ENCODE measurements at places on chromosomes 1 and 21.

GRCh38 chr1:11132563-11133293 is 33.1 kb upstream of the EXOSC10 start:
- DNase-seq: no peak

DNA sequence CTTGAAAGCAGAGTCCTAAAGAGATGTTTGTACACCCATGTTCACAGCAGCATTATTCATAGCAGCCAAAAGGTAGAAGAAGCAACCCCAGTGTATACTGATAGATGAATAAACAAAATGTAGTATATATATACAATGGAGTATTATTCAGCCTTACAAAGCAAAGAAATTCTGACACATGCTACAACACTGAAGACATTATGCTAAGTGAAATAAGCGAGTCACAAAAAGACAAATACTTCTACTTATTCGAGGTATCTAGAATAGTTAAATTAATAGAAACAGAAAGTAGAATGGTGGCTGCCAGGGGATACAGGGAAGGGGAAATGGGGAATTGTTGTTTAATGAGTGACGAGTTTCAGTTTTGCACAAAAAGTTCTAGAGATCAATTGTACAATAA is 23.5 kb downstream of the COP1 start:
- no peak for DNase-seq

- DNase-seq: no peak
Observed at GRCh38 chr21:46027851-46028493, 46.4 kb downstream of the COL6A1 start.

DNA sequence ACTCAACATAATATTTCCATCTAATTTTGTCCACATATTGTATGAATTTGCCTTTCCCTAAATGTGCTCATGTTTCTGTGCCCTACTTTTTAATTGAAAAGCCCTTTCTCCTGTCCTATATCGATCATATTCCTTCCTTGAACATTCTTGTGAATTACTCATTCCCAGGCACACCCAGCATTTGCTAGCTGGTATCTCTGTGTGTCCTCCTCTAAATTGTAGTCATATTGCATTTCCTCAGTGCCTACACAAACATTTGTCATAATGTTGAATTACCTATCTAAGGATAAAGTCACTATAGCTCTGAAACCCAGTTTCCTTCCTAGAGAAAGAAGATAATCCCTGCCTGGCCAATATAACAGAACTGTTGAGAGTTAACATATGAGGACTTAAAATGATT is 39.6 kb upstream of the TBX15 start:
- no peak for DNase-seq

DNA sequence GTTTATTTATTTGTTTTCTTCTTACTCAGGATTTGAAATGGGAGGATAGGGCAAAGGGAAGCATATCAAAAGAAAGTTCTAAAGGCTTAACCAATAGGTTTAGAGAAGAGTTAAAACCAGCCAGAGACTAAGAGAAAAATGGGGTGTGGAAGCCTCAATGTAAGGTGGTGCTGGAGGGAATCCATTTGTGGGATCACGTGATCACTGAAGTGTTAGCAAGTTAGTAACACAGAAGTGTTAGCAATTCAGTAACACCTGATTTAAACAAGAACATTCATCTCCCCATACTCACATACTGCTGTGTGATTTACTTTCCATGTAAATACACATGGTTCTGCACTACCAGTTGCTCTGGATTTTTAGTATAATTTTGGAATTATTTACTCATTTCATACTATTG is 451.2 kb downstream of the DISC1 start:
- no peak for DNase-seq

DNA sequence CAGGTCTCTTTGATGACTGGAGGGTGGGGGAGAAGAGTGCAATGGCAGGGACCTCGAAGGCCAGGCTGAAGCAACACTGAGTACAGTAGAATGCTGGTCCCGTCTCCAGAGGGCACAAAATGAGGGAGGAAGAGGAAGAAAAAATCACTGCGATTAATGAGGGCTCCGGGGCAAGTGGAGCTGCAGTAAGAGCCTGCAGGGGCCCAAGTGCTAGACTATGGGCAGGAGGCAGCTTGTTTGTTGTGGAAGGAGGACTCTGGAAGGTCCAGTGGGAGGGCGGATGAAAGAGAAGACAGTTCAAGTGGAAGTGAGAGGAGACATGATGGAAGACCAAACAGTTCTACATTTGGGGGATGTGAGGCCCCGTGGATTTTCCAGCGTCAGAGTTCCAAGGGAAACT is 17.4 kb downstream of the TMCC2 start:
- no peak for DNase-seq

DNA sequence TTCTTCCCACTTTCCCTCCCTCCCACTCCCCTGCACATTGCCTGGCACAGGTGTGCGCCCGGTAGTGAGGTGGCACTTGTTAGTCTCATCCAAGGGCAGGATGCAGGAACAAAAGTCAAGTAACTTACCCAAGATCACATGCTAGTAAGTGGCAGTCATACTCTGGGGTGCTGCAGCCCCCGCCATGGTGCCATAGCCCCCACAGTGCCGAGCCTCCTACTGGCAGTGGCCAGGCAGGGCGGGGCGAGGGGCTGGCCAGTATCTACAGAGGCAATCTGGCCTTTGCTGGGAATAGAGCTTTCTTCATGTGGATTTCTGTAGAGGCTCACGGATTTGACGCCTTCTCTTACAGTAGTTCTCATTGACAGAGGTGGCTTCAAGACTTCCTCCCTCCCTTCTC is 26.9 kb downstream of the H6PD start:
- no peak for DNase-seq

DNA sequence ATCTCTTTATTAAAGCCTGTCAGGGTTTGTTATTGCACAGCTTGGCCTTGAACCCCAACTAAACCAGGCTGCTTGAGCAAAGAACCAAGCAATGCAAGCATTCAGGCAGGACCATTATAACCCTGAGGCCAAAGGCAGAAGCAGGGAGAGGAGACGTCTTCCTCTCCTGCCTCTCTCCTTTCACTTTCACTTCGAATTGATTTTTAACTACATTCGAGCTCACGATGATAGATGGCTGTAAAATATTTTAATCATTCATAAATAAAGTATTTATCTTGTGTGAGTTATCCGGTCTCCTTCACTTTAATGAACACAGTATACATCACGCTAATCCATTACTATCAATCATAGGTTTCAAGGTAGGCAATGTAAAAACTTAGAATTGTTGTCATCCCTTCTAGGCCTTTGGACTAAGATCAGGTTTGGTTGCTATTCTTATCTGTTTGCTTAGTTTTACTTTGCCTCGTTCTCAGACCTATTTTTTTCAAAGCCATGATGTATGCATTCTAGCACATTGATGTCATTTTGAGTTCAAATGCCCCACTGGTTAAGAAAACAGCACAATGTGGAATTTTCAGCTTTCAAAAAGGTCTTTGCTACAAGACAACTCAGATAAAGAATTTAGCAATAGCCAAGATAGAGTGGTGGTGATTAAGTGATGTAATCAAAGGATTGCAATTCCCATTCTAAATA is 480.2 kb upstream of the RUNX1 start:
- no peak for DNase-seq

DNA sequence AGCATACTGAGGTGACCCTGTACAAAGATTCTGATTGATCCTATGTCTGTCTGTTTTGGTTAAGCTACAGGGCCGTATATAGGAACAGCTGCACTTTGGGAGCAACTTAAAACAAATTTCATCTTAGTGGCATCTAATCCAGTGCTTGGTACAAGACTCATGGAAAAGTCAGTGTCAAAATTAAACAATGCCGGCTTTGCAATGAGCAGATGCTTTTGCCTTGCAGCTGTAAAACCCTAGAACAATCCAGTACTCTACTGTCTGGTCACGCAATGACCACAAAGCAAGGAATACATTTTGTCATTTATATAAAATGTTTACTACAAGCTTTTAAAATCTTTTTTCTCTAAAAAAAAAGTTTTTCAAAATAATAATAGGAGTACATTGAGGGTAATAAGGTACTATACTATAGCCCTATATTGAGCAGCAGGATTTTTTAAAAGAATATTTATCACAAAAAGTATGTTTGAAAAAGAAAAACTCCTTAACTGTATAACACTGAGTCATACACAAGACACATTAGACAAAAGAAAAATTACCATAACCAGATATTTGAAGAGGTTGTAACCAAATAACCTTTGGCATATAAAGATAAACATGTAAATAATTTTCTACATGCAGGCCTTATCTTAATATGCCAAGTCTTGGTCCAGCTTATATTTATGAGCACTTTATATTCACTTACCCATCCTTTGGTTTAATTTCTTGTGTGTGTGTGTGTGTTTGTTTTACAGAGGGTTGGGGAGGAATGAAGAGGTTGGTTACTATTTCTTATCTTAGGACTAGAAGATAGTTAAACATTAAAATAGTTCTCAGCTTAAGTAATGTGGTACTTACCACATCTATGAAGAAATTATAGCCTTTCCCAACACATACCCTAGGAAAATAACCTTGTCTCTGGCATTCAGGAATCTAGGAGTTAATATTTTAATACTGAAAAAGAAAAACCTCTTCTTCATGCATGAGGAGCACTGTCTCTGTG is 262.3 kb downstream of the FAF1 start:
- DNase-seq: no peak

DNA sequence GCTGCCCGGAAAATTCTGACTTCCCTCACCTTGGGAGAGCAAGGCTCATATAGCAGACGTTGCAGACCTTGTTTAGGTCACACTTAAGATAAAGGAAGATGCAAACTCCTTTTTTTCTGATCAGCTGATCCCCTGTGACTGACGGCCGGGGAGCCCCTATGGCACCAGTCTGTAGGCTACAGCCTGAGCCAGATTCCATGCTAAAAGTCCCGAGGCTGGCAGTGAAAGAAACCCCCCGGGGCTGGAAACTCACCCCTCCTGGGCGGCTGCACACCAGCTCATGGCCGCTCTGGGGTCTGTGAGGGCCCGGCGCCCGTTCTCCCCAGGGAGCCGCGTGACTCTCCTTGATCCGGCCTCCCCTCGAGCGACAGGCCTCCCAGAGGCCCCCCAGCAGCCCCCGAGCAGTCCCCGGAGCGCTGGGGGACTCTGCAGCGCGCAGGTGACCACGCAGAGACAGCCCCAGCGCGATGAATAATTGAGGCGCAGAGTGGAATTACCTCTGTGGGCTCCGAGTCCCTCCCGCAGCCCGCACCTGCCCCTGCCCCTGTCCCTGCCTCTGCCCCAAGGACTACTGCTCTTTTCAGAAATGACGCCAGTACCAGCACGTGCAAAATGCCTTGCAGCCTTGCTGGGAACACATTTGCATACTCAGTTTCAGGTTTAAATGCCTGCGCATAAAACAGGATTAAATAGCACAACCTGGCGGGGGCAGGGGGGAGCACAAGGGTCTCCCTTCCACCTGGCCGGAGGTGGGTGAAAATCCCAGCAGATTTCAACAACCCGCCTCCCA is 62.6 kb upstream of the CLDN14 start:
- no peak for DNase-seq

- no peak for DNase-seq
Observed at GRCh38 chr1:244204004-244204403, 152.9 kb downstream of the ZBTB18 start.

GRCh38 chr1:10755970-10756521 is 40.4 kb downstream of the CASZ1 start:
- peak; percentile 23 for DNase-seq

GRCh38 chr21:44384968-44385367 is 31.5 kb downstream of the TRPM2 start:
- no peak for DNase-seq

- no peak for DNase-seq
Observed at GRCh38 chr1:26828411-26828991, 2.0 kb downstream of the ZDHHC18 start.

GRCh38 chr1:181296180-181296579 is 187.1 kb upstream of the CACNA1E start:
- DNase-seq: no peak

DNA sequence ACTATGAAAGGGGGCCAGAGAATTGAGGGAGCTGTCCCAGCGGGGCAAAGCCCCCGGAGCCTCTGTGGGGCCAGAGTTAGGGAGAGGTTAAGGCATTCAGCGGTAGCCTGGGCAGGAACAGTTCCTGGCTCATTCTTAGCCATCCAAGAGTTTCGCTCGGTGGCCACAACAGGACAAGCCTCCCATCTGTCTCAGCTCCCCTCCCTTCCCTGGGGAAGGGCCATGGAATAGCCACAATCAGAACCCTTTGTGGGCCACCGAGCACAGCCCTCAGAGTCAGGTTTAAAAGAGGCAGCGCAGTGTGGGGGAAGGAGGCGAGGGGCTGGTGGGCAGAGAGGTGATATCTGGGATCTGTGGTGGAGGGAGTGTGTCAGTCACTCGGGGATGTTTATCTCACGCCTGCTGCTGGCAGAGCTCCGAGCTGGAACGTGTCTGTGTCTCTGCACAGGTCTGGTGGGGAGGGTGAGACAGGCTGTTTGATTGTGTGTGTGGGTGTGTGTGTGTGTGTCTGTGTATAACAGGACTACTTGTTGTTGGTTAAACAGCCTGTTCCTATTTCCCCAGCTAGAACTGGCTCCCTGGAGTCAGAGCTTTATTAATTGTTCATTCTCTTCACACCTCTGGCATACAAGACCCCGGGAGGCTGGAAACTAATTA is 49.6 kb upstream of the GOLT1A start:
- no peak for DNase-seq

- no peak for DNase-seq
Observed at GRCh38 chr1:229310833-229311232, 32.0 kb downstream of the CCSAP start.

- no peak for DNase-seq
Observed at GRCh38 chr1:82090104-82090503, 289.4 kb downstream of the ADGRL2 start.

DNA sequence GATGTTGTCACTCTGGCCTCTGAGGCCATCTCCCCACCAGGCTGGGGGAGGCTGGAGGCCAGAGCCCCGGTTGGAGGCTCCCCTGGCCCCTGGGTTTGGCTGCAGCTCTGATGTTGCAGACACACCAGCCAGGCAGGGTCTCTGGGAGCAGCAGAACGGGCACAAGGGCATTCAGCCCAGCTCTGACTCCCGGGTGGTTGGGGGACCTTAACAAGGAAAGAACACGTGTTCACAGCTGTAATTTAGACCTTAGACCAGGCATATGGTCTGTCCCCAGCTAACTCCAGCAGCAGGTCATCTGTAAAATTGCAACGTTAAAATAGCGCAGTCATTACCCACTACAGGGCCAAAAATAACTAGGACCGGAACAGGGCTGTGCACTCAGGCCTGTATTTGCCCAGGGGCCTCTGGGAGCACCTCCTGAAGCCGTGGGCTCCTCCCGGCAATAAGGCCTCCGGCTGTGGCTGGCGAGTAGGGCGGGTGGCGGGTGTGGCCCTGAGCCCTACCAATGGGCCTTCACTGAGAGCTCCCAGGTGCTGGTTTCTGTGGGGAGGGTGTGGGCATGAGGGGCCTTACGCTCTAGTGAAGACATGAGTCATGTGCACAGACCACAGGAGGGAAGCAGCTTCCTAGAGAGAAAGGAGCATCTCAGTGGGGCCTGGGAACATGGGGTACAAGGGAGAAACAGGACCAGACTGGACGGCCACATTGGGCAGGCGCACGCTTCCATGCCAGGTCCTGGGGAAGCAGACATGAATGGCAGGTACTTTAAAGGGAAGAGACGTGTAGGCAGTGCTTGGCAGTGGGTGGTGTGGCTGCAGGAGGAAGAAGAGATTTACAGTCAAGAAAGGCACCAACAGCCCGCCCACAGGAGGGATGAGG is 6.1 kb downstream of the LDLRAP1 start:
- peak; percentile 68 for DNase-seq

GRCh38 chr1:30161953-30162352 is 561.4 kb downstream of the MATN1 start:
- no peak for DNase-seq

- DNase-seq: no peak
Observed at GRCh38 chr1:203272633-203273205, 32.6 kb upstream of the BTG2 start.

Data from activated B cell treated with CpG ODN at 0.5 μM for 24 hours (primary cell).